ENCODE measurements at places on chromosomes 16 and 17.

GRCh38 chr16:46871597-46871996 is 12.6 kb upstream of the GPT2 start:
- no peak for DNase-seq

DNA sequence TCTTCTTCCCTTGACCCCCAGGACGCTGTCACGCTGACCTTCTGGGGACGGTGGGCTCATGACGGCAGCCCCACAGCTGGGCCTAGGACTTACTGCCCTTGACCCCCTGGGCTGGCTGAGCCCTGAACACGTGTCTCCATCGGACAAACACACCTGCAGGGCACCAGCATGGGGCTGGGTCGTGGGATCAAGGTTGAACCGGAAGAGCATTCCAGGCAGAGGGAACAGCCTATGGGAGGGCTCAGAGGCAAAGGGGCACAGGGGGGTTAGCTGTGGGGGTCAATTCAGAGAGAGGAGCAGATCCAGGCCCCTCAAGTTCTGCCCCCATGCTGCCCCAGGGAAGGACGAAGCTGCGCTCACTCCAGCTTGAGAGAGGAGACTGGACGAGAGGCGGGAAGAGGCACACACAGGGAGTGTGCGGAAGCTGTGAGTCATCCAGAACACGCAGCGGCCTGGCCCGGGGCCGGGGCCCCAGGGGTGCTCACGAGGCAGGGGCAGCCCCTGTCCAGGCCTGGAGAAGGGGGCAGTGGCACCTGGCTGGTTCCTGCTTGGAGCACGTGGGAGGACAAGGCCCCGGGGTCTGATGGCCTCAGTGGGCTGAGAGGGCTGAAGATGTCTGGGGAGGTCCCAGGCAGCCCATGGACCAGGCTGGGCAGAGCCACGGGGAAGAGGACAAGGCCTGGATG is 9.9 kb downstream of the SSTR5 start:
- DNase-seq, result no peak

GRCh38 chr16:2897110-2897509 is 14.1 kb downstream of the FLYWCH2 start:
- no peak for DNase-seq

DNA sequence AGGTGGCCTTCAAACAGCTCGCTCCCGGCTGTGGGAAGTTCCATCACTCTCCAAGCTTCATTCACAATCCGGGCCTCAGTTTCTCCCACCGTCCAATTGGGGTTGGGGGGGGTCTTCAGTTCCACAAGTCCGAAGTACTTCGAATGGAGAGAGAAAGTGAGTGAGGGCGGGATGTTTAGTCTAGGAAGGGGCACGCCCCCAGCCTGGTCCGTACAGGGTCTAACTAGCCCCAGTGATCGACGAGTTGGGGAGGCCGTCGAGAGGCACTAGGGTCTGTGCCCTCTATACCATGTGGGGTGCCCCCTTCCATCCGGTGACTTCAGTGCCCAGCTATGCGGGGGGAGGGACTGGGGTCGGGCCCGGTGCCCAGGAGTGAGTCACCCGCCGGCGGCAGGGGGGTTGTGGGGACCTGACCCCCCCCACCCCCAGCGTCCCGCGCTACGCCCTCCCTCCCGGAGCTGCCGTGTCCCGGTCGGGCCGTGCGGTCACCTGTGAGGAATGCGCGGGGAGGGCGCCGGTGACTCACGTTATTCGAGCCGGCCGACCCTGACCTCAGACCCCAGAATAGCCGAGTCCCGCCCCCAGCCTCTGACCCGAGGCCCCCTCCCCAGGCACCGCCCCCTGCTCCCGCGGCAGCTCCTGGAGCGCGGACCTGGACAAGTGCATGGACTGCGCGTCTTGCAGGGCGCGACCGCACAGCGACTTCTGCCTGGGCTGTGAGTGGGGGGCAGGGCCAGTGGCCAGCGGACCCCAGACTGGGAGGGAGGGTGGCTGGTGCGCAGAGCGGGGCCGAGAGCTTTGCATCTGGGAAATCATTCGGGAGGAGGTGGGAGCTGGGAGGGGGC is 658 bp downstream of the TNFRSF12A start:
- no peak for DNase-seq

DNA sequence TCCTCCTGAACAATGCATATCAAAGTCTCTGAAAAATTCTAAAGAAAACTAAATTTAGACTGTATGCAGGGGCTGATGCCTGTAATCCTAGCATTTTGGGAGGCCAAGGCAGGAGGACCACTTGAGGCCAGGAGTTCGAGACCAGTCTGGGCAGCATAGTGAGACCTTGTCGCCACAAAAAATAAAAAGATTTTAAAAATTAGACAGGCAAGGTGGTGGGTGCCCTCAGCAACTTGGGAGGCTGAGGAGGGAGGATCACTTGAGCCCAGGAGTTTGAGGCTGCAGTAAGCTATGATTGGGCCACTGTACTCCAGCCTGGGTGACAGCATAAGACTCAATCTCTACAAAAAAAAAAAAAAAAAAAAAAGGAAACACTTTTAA is 30.1 kb upstream of the MMD start:
- no peak for DNase-seq

DNA sequence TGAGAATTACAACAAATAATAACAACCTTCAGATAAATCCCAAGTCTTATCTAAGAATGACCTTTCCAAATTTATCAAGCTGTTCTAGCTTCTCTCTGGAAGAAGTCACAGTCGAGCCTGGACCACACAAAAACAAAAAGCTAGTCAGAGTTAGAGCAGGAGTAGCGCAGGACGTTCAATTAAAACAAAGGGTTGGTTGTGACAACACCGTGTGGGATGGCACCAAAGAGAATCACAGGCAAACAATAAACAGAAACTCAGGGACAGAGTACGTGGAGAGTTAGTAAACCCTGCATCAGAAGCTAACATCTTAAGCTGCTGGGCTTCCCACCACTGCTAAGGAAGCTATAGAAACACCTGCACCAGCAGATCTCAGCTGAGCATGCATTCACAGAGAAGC is 23.8 kb downstream of the ARHGAP17 start:
- no peak for DNase-seq

DNA sequence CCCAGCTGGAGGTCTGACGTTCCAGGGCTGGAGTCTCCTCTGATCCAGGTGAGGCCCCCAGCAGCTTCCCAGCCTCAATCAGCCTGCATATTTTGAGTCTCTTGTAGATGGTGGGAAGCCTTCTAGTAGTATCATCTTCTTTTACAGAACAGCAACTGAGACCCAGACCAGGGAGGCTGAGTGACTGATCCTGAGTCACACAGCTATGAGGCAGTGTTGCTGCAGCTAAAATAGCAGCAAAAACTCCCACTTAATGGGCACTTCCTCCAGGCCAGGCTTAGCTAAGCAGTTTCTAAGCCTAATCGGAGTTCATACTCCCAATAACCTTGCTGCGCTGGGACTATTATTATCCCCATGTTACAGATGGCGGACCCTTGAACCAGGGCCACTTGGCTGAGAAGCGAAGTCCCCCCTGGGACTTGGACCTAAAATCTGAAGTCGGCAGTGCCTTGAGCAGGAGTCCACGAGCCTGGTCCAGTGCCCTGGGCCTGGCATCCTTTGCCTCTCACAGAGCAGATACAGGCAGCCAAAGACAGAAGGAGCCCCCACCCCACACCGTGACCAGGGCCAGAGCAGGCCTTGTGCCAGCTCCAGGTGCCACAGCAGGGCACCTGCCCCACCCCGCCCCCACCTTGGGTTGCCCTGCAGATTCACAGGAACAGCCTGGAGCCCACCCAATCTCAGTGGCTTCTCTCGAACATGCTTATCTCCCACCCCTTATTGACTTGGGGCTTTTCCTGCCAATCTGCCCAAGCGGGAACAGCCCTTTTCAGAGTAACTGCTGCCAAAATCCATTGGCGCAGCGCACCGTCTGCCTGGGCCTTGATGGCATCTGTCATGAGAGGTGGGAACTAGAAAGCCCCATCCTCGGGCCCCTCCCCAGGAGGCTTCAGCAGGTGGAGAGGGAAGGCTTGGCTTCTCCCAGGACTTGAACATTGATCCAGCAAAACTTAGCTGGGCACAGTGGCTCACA is 65.1 kb downstream of the SOCS1 start:
- DNase-seq, result no peak

- no peak for DNase-seq
Observed at GRCh38 chr16:82660075-82660645, 33.4 kb downstream of the CDH13 start.

DNA sequence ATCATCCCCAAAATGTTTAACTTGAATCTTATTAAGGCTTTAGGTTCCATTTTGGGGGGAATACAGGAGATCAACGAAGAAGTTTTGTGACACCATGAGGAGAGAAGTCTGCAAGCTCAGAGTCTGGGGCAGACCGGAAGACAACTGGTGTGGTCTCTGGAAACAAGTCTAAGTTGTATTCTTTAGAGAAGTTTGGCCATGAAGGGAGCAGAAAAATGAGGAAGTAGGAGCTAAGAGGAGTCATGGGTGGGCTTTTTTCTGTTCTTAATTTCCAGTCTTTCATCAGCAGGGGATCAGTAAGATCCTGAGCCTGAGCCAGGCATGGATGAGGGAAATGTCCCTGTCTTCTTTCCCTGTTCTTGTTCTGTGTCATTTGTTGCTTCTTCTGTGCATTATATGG is 35.8 kb upstream of the NF1 start:
- no peak for DNase-seq

GRCh38 chr17:29138184-29138955 is 41.8 kb downstream of the MYO18A start:
- no peak for DNase-seq

DNA sequence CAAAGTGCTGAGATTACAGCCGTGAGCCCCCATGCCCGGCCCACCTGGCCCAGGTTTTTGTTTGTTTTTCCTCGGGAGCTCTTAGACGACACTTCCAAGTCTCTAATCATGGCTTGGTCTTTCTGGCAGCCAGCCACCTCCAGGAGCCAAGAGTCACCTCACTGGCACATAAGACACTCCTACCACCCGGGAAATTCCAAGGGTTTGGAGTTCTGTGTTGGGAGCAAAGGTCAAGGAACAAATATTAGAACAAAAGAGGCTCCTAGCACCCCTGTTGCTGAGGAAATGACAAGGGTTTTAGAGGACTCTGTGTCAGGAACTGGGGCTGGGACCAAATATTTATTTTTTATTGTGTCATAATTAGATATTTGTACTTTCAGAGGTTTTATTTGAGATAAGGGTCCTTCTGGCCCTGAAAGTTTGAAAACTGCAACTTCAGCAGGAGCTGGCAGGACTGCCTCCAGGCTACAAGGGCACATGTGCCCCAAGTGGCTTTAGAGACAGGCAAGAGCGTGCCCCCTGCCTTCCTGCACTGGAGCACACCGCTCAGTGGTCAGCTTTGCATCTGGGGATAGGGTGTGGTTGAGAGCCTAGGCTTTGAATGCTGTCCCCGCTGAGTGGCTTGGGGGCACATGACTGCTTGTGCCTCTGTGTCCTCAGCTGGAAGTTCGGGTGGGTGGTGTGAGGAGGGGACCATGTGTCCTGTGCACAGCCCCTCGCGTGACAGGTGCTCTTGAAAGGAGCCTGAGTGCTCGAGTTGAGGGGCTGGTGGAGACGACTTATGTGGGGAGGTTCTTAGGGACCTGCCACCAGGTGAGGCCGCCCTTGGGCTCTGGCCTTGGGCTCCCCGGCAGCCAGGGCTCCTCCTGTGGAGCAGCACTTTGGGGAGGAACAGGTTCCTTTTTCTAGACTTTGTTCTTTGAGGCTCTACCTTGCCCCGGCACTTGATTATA is 29.7 kb downstream of the MGRN1 start:
- DNase-seq, result no peak

- no peak for DNase-seq
Observed at GRCh38 chr16:2425008-2425518, 4.2 kb upstream of the CCNF start.

DNA sequence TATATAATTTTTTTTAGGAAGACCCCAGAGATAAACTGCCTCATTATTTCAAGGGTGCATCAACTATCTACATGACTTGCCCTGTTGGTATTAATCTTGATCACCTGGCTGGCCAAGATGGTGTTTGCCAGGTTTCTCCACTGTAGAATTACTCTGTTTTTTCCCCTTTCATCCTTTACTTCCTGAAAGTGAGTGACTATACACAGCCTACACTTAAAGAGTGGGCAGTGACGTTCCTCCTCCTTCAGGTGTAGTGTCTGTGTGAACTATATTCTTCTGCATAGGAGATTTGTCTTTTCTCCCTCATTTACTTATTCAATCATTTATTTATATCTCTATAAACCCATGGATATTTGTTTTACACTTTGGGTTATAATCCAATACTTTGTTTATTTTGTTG is 246.7 kb downstream of the IRF8 start:
- DNase-seq, result no peak

DNA sequence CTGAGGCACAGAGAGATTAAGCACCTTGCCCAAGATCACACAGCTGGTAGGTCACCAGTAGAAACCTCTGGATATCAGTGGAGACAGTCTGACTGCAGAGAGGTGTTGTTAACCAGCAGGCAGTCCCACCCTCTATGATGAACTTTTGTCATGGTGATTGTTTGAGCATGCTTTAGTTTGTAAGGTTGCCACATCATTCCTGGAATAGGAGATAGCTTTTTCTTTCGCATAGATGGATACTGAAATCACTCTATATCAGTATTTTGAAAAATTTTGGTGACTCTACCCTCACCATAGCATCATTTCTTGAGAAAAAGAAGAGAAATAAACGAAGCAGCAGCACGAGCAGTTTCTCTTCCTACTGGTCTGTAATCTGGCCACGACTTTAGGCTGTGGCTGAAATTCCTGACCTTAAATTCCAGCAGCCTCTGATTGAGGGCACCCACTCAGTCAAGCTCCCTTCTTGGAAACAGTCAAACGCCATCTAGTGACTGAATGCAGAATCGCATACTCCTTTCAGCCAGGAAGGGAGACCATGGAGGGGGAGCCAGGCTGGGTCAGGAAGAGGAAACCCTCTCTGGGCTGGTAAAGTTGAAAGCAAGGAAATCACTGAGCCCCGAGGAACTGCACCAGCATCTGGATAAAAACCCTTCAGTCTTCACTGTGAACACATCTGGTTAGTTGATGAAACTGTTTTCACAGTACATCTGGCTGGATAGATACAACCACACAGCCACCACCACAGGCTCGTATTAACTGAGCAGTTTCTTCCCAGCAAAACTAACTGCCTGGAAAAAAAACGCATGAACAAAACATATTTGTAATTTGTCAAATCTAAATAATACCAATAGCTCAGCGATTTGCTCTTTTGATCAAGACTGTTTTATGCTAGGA is 108.5 kb upstream of the XYLT1 start:
- peak; percentile 16 for DNase-seq

DNA sequence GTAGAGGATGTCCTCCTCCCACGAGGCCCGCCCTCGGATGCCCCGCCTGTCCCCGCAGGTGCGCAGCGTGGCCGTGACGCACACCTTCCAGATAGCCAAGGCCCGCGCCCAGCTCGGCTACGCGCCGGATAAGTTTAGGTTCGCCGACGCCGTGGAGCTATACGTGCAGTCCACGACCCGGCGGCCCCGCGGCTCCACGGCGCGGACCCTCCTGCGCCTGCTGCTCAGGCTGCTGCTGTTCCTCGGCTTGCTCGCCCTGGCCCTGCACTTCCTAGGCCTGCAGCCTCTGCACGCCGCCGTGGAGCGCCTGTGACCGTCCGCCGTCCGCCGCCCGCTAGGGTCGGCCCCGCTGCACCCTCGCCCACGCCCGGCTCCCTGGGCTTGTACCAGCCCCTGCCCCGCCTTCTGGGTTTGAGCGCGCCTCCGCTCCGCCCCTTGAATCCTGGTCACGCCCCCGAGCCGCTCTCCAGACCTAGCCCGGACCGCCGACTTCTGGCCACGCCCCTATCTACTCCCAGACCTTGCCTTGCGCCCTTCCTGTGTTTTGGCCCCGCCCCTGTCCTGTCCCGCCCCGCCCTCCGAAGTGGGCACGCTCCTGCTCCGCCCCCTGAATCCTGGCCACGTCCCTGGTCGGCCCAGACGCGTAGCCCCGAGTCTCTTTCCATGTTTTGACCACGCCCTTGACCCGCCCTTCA is 15.8 kb upstream of the EEF2K start:
- peak; percentile 99 for DNase-seq

- no peak for DNase-seq
Observed at GRCh38 chr16:73771196-73772064, 525.2 kb upstream of the PSMD7 start.

GRCh38 chr17:49676276-49676868 is 1.5 kb downstream of the SPOP start:
- DNase-seq, result no peak

Data from NCI-H1092 (cell line).